ENCODE measurements at places on chromosomes 2 and 18.

- DNase-seq = no peak
Measured at GRCh38 chr2:228516019-228516418, 334.5 kb upstream of the SPHKAP start.

DNA sequence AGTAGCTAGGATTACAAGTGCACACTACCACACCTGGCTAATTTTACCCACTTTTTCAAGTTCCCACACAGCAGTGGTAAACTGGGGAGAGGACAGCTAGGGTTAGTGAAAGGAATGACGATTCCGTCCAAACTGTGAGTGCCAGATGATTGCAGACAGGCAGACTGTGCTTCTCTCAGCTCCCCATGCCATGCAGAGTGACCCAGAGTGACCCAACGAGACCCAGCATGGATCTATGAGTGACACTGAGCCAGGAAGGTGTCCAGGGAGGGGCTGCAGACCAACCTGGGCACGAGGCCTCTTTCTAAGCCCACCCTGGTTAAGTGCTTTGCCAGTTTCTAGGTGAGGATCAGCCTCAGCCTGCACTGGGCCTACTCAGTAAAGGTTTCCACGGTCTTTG, 7.7 kb upstream of the KLF11 start:
- DNase-seq = no peak

GRCh38 chr2:100381240-100381639, 36.2 kb downstream of the CHST10 start:
- peak; percentile 69 for DNase-seq

- DNase-seq = peak; percentile 93
Measured at GRCh38 chr2:40325116-40325515, 126.8 kb downstream of the SLC8A1 start.

DNA sequence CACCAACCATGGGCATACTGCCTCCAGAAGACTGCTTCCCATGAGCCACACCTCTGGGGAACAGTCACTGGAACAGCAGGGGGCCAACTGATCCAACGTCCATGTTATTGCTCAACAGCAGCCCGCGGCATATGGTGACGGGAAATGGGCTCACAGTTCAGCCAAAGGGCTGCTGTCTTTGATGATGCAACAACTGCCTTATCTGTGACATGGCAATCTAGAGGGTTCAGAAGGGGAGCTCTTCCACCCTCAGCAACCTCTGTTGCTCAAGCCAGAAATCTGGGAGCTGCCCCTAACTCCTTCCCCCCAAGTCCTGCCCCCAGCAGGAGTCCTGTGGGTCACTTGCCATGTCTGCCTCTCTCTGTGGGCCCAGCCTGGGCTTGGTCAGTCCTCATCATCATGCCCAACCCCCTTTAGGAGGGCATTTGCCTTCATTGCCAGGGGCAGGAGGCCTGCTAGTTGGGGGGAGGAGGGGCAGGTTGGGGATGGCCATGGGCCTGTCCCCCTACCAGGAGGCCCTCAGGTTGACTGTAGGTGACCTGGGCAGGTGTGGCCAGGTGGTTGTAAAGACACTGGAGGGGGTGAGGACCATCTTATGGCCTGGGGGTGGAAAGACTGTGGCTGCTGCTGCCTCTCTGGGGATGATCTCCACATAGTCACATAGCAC, 212.9 kb downstream of the CYP26B1 start:
- DNase-seq = no peak
